ENCODE measurements at places on chromosomes 4 and X.
A peak's percentile ranks its signal among the peaks of the same experiment; 100 is the strongest.

DNA sequence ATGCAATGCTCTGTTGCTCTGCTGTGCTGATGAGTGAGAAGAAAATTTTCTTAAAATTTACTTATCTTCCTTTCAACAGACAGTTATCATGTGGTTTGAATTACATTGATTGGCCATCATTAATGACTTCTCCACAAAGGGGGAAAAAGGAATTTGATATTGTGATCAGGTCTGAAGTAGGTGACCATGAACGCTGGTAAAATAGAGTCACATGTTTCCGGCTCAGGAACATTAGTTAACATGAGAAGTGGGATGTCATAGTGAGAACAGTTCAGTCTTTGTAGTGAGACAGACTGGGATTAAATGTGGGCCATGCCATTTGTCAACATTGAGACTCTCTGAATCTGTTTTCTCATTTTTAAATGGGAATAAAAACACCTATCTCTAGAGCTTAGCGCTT is 50.6 kb downstream of the GBA3 start:
- no peak for DNase-seq

- DNase-seq = no peak
These were observed 110.4 kb downstream of the IL13RA2 start for GRCh38 chrX:114906984-114907510.

DNA sequence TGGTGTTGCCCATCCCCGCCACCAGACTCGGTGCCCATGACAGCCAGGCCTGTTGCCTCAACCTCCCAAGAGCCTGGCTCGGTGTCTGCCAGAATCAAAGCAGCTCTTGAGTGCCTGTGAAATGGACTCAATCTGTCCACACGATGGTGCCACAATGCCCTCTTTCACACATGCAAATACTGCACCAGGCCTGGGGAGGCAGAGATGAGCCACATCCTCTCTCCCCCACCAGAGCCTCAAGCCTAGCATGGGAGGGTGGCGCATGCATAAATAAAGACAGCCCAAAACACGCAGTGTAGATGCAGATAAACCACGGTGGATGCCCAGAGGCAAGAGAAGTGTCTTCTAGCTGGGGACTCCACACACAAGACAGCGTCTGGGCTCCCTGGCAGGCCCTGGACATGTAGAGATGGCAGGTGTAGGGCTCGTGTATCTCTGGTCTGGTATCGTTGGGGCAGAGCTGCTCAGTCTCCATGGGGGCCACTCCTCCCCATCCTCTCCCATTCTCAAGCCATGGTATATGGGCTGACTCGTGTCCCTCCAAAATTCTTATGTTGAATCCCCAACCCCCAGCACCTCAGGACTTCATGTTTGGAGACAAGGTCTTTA is 65.6 kb downstream of the JAKMIP1 start:
- DNase-seq = peak; percentile 72

GRCh38 chrX:15814771-15815365 is 24.6 kb downstream of the ZRSR2 start:
- no peak for DNase-seq

DNA sequence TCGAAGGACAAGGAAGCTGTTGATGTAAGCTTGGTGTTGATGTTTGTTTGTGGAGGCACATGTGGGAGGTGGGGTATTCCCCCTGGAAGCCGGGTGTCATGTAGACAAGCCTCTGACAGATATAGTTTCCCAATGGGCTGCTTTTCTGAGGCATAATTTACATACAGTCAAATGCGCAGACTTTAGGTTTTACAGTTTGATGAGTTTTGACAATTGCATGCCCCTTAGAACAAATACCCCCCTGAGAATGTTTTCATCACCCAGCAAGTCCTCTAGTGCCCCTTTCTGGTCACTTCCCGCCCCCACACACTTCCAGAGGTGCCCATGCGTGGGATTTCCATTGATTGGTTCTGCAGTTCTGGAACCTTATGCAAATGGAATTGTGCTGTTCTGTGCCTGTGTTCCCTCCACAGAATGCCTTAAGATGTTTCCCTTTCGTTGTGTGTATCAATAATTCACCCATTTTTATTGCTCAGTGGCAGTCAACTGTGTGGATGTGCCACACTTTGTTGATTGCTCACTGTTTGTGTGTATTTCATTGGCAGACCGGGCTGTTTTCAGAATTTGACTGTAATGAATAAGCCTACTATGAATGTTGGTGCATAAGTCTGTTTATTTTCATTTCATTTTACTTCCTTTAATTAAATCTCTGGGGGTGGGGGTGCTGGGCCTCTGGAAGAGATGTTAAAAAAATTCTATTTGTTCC is 8.5 kb downstream of the EVC start:
- DNase-seq = peak; percentile 52
